ENCODE measurements at places on chromosomes 5 and 9.

- DNase-seq: no peak
These were observed 9.7 kb upstream of the SREK1 start for GRCh38 chr5:66134407-66134861.

- DNase-seq: no peak
These were observed 35.3 kb downstream of the HNRNPH1 start for GRCh38 chr5:179588166-179588565.

- DNase-seq: no peak
These were observed 52.3 kb downstream of the KIF24 start for GRCh38 chr9:34276772-34277171.

DNA sequence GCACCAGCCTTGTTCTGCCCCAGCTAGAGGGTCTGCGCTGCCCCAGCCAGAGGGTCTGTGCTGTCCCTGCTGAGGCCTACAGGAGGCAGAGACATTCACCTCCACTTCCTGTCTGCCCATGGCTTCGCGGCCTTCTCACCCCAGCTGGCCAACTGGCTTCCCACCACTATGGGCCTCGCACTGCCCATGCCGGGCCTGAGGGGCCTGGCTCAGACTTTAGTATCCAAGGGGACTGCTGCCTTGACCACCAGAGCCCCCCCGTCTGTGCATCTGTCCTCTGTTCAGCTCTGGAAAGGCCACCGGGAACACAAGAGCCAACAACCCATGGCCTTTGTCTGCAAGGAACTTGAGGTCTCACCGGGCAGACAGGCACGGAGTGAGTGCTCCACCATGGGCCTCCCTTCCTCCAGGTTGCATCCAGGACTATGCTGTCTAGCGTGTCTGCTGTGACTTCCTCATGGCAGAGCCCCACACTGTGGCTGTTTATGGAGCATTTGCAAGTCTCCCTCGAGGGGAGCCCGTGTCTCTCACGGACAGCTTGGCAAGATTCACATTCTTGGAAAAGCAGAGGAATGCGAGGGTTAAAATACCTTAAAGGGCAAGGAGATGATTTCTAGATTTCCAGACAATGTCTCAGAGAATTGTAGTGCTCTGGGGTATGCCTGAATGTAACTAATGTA is 1.7 kb downstream of the DCANP1 start:
- no peak for DNase-seq

DNA sequence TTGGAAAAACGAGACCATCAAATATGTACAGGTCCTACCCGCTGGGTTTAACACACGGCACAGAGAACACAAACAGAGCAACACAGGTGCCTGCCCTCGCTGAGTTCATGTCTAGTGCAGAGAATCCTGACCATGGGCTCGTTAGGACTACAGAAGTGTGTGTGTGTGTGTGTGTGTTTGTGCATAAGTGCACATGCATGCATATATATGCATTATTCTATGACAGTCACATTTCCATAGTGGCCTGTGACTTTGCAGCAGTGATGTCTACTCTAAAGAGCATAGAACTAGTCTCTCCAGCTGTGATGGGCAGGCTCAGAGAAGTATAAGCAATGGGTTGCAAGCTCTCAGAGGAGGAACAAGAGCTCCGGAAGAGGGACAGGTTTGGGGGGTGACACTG is 27.7 kb downstream of the ORM2 start:
- DNase-seq: no peak

DNA sequence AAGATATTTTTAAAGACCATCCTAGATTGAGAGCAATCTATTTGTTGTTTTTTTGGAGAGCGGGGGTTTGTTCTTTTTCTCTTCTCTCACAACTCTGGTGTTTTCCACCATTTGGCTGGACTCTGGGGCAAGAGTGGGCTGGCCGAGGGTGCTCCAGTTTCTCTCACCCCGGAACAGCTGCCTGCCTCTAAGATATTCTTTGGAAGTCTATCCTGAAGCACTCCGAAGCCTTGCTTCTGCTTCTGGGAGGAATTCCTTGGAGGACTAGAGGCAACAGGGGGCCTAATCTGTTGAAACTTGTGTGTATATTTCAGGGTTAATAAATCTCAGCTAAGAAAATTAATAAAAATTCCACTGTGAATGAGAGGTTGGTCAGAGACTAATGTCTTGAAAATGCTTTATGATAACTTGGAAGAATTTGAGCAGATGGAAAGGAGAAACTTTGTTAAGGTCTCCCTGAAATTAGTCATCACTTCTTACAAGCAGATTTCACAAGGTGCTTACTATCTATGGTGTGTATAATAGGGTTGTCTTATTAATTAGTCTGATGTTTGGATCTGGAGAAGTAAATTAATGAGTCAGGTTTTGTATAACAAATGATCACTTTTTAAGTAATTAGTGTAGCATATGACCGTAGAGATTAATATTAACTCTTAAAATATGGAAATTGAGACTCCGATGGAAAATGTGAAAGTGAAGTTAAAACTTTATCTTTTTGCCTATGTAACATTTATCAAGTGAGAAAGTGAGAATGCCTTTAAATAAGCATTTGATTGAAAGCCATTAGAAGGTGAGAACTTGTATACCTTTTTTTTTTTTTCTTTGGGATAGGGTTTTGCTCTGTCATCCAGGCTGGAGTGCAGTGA is 4.0 kb downstream of the MAN2A1 start:
- DNase-seq: no peak

GRCh38 chr5:179796877-179797608 is 3.3 kb downstream of the LTC4S start:
- no peak for DNase-seq

DNA sequence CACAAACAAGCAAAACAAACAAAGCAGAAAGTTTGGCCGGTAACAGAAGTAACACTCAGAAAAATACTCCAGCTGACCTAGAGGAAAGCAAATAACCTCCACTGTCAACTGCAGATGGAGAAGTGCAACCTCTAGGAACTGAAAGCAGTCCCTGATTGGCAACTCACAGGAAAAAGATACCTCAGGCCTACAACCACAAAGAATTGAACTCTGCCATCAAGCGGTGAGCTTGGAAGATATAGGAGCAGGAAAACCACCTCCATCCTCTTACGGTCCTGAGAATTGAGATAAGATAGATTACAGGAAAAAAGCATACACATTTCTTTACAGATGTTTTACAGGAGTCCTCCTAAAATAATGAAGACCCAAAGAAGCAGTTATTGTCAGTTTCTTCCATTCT is 184.5 kb downstream of the PDZD2 start:
- DNase-seq: no peak

DNA sequence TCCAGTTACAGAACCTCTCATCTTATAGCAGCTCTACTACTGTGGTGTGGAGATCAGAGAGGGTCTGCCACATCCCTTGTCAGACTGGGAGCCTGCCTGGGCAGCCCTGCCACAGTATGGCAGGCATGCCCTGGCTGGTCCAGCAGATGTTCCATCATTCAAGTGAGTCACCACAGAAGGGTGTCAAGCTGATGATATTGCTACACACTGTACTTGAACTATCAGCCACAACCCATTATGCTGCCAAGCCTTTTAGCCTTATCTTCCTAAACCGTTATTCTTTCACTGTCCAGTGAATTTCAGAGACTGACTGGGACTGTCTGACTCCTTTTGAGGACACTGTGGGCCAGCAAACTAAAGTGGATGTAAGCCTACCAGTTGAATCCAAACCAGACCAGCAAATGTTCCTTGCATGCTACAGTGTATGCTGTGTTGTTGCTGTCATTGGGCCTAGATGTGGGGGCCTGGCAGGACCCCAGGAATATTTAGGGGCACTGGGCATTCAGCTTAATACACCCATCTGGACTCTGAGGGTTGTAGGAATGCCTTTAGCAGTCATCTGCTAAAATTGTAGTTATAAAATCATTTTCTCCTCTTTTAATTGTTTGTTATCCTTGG is 202.6 kb downstream of the NR3C1 start:
- DNase-seq: no peak

DNA sequence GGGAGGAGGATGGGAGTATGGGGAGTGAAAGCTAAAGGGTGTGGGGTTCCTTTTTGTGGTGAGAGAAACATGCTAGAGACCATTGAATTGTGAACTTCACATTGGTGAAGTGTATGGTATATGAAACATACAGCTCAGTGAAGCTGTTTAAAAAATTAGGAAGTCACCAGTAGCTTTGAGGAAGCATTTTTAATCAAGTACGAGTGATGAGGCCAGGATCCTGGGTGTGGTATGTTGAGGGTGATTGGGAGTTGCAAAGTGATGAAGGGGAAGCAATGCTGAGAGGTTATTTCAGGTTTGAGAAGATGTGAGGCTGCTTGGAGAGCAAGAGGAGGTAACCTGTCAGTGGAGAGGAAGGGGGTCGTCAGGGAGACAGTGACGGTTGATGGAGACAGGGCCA is 22.7 kb upstream of the CLK4 start:
- DNase-seq: no peak

DNA sequence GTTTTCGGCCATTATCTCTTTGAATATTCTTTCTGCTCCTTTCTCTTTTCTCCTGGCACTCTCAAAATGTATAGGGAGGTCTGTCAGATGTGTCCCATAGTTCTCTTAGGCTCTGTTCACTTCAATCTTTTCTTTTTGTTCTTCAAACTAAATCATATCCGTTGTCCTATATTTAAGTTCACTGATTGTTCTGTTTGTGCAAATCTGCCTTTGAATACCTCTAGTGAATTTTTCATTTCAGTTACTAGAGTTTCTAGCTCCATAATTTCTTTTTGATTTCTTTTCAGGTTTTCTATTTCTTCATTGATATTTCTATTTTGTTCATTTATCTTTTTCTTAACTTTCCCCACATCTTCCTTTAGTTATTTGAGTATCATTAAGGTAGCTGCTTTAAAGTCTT is 65.4 kb downstream of the CERT1 start:
- DNase-seq: no peak

GRCh38 chr9:130665029-130665430 is 636 bp downstream of the PRDM12 start:
- DNase-seq: no peak

Measured in NCI-H748 treated with DMSO at 0.1 percent for 48 hours (cell line).